ENCODE measurements at places on chromosomes 2 and 18.

GRCh38 chr2:241870081-241870541, 582 bp downstream of the RTP5 start:
- no peak for DNase-seq

- DNase-seq: no peak
Observed at GRCh38 chr18:32383050-32383819, 87.4 kb downstream of the GAREM1 start.

- no peak for DNase-seq
Observed at GRCh38 chr2:20977520-20978180, 66.2 kb downstream of the APOB start.

GRCh38 chr18:10131081-10131459, 217.3 kb downstream of the VAPA start:
- DNase-seq: no peak

GRCh38 chr18:55927831-55928230, 339.8 kb upstream of the TCF4 start:
- no peak for DNase-seq

- DNase-seq: no peak
Observed at GRCh38 chr18:48191494-48191893, 217.7 kb downstream of the ZBTB7C start.

DNA sequence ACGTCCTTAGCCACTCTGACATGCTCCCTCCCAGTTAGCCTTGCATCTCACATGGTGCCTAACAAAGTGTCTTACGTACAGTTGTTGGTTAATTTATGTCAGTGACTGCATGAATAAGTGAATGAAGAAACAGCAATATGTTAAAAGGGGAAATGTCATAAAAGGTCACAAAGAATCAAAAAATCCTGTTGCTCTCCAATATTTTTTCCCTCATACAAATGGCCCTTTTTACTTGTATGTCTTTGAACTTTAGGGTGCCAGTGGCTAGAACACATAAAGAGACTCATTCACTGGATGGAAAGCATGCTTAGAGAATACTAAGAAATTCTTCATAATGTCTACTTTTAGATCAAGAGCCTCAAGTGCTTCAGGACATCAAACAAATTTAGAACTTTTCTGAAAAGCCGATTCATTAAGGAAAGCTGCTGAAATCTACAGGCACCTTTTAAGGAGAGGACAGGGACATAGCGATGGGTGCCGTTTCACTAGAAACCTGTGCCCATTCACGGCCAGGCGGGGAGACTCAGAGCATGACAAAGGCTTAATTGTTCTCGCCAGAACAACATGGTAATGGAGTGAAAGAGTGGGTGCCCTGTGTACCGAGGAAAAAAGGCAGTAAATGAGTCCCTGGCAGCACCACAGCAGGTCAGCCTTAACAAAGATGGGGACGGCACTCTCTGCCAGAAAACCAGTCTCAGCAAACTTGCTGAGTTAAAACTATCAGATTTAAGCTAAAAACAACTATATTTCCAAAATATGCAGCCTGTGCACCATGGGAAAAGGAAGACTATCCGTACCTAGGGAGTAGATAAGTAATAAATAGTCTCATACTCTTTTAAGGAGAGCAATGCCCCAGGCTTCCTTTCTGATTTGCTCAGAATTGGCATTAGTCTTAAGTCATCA, 71.6 kb upstream of the SPTBN1 start:
- DNase-seq: no peak

GRCh38 chr2:3785220-3785889, 82.0 kb downstream of the DCDC2C start:
- DNase-seq: no peak

GRCh38 chr2:226802573-226802972, 3.0 kb upstream of the IRS1 start:
- DNase-seq: no peak

- no peak for DNase-seq
Observed at GRCh38 chr2:1082456-1083205, 132.0 kb downstream of the SNTG2 start.

- DNase-seq: no peak
Observed at GRCh38 chr2:235638541-235639427, 144.9 kb downstream of the AGAP1 start.

GRCh38 chr18:55999641-56000040, 411.6 kb upstream of the TCF4 start:
- DNase-seq: no peak

GRCh38 chr2:365367-366275, 77.7 kb upstream of the ALKAL2 start:
- DNase-seq: no peak

GRCh38 chr2:233131936-233132720, 72.0 kb downstream of the INPP5D start:
- no peak for DNase-seq

DNA sequence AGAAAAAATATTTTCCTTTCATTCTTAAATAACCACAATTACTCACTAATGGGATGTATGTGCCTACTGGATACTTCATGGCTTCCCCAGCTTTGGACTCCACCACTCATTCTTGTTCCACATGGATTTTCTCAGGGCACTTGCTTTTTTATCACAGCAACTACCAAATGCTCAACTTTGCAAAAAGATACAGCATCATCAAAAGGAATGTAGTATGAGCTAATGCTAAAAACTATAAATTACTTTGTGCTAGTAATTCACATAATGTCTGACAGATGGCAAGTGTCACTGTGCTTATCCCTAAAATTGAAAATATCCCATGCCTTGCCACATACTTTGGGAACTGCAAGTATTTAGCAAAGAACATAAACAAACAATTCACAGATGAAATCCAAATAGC, 130.4 kb upstream of the ZFP36L2 start:
- DNase-seq: no peak

GRCh38 chr2:26940001-26940400, 30.4 kb upstream of the MAPRE3 start:
- DNase-seq: no peak

DNA sequence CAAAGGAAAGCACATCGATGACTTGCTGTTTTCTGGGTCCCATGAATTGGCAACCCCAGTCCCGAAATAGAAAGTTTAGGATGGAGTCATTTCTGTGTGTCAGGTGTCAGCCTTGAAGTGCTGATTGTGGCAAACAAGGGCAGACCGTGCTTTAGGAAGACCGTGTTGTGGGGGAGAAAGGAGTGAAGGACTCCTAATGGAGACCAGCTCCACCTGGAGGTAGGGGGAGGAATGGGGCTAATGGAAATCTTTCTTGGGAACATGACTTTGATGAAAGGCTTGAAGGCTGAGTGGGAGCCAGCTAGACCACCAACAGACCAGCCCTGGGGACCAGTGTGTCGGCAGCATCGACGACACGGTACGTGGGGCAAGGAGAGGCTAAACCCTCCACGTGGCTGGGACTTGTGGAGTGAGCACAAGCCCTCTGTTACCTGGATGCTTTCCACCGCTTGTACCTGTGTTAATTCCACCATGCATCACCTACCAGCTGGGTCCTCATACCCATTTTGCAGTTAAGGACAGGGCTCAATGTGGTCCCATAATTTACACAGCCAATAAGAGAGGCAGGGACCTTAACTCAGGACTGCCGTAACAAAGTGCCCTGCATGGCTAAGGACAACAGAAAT, 104.2 kb downstream of the SH3BP4 start:
- DNase-seq: no peak

DNA sequence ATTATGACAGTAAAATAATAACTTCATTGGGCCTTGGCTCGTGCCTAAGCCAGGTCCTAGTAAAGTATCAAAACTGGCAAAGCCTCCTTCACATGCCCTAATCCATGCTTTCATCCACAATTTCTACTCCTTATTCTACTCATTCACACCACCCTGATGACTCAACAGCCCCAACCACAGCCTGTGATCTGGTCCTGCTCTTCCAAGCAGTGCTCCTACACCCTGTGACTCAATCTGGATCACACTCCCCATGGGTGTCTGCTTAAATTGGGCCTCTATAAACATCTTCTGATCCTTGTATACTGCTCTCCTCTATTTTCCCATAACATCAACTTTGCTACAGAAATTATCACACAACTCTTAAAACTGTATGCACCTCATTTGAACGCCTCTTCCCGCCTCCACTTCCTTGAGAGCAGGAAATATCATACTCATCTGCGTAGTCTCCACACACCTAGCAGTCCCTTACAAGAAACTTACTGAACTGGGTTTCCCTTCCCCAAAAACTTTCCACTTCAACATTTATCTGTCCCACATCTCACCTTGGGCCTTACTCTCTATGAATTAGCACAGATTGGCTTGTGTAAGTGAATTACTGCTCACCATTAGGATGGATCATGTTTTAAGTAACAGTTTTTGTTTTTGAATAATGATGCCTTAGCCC, 15.9 kb downstream of the GTF3C3 start:
- DNase-seq: no peak

DNA sequence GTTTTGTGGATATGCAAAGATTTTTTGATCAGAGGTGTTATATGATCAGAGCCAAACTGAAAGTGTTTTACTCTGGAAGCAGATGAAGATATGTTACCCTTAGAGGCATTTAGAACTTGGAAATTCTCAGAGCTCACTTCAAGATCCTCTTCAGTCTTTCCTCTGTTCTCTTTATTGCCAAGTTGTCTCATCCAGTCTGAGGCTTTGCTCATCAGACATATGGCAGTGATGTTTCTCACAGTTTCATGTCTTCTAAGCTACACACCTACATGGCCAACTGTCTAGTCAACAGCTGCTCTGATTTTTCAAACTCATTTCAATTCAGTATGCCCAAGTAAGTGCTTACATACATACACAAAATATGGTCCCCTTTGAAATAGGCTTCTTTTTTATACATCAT, 1504.3 kb upstream of the PIK3C3 start:
- DNase-seq: no peak

DNA sequence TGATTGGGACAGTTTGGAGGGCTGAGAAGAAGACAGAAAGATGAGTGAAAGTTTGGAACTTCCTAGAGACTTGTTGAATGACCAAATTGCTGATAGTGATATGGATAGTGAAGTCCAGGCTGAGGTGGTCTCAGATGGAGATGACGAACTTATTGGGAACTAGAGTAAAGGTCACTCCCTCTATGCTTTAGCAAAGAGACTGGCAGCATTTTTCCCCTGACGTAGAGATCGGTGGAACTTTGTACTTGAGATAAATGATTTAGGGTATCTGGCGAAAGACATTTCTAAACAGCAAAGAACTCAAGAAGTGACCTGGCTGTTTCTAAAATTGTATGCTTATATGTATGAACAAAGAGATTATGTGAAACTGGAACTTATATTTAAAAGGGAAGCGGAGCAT, 221.2 kb upstream of the KCNJ3 start:
- DNase-seq: no peak

DNA sequence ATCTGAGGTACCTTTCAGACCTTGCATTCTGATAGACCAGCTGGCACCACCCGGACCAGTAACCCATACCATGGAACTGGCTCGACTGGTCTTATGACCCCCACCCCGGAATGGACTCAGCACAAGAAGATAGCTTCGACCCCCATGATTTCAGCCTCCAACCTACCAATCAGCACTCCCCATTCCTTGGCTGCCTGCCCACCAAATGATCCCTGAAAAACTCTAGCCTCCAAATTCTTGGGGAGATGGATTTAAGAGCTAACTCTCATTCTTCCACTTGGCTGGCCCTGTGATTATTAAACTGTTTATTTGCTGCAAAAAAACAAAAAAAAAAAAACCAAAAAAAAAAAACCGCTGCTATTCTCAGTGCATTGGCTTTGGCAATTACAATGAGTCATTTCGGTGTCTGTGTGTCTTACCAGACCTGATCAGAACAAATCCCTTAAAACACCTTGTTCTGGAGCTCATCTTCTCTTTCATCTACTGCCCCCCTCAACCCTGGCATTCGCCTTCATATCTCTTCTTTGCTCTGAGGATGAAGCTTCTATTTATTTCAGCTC, 60.1 kb upstream of the KIF5C start:
- no peak for DNase-seq

- no peak for DNase-seq
Observed at GRCh38 chr18:50847192-50847591, 27.4 kb upstream of the MRO start.

GRCh38 chr18:45334191-45334590, 281.1 kb upstream of the SLC14A2 start:
- no peak for DNase-seq

DNA sequence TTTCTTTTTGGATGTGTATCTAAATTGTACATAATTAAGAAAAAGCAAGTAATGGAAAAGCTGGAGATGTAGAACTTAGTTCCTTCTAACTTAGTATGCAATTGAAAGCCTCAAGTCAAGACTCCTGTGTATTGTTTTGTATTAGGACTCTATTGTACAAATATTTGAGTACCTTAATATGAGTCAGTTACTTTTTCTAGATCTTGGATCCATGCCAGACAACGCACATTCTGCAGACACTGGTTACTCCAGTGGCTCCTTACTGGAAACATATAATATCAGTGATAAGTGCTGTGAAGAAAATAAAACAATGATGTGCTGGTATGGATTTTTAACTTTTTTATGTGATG, 1.5 kb downstream of the SLC39A10 start:
- DNase-seq: no peak

DNA sequence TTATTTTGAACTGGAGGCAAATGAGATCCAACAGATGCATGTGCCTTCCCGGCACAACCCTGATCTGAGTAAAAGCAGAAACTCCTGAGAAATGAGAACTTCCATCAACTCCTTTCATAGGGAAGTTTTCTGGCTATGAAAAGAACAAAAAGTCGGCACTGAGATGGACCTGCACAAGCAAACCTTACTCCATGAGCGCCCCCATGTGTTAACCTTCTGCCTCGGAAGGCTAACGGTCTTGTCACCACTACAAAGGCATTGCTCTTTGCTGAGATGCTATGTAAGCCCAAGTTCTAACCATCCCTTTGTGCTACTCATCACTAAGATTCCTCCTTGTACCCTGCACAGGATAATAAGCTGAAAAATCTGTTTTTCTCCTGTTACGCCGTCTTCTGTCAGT, 57.3 kb upstream of the SULT1C3 start:
- DNase-seq: no peak

- DNase-seq: peak; percentile 11
Observed at GRCh38 chr2:20326163-20326780, 24.4 kb downstream of the PUM2 start.

DNA sequence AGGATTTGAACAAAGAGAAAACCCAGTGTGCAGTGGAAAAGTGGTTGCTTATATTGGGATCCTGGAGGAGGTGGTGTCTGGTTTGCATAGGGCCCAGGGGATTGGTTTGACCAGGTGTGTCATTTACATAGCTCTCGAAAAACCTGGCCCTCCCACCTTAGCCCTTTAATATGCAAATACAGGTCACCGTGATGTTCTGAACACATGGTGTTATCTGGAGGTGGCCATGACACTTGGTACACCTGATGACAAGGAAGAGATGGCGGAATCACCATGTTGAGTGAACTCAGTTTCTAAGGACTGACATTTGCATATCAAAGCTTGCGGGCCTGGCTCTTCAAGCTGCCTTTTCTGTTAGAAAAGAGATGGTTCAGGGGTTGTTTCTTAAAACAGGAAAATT, 2.3 kb upstream of the NAPG start:
- DNase-seq: no peak

- no peak for DNase-seq
Observed at GRCh38 chr2:217370391-217370790, 510.5 kb upstream of the TNP1 start.
